ENCODE measurements at places on chromosomes 7 and 10. TPM values are rescaled to one million over a fixed set of nuclear protein-coding genes. Genes with fewer than 3 reads are reported as not detected.

PLEKHS1 gene
- not detected for total RNA-seq

STRIP2 gene
- total RNA-seq, result 7.1 TPM

FOXI2 gene
- total RNA-seq, result not detected

LIPK gene
- not detected for total RNA-seq

CLDN4 gene
- total RNA-seq, result 0.16 TPM

FBXL13 gene
- total RNA-seq, result 0.13 TPM

COPG2 gene
- 14.1 TPM for total RNA-seq

ADCY1 gene
- total RNA-seq, result 0.21 TPM

CYP2C19 gene
- not detected for total RNA-seq

POT1 gene
- 29.1 TPM for total RNA-seq

IGFBP3 gene
- total RNA-seq, result 0.90 TPM

MMRN2 gene
- total RNA-seq, result not detected

GATAD1 gene
- 11.4 TPM for total RNA-seq

ANKRD22 gene
- total RNA-seq, result 0.45 TPM

NKX2-3 gene
- total RNA-seq, result not detected

CCT6A gene
- total RNA-seq, result 157 TPM

All from activated CD8-positive, alpha-beta T cell treated with anti-CD3 and anti-CD28 coated beads, Interleukin-2, amount 10 ng/mL, durations not matched to agents 7 days and 5 days (primary cell).